Substantia nigra (tissue), 51 donors: ENCODE measurements at places on chromosomes 5 and 9.

- DNase-seq = no peak
Observed at GRCh38 chr5:882253-883183, 10.1 kb downstream of the BRD9 start.

DNA sequence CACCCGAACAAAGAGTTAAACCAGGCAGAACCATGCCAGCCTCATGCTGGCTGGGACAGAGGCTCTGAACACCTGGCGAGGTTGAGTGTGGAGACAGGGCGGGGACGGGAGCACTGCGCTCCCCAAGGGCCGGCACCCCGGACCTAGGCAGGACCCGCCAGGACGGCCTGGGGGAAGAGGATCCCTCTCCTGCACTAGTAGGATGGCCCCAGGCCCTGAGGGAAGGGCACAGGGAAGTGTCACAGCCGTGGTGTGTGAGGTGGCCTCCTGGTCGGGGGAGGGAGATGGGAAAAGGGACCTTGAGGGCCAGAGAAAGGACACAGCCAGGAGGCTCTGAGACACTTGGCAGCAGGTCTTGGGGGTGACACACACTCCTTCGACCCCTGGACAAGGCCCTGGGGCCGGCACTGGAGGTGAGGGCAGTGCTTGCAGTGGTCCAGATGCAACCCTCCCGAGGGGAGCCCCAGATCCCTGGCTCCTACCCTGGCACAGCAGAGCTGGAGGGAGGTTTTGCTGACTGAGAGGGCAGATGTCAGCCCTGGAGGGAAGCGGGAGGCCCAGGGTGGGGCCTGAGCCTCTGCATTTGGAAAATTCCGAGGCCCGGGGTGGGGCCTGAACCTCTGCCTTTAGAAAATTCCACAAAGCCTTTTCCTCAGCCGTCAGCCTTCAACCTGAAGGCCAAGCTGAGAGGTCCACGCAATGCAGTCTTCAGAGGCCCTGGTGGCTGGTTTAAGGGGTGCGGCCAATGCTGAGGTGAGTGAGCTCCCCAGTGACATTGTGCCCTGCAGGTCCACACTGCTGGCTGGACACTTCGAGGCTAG is 24.8 kb upstream of the TERT start:
- DNase-seq = no peak

GRCh38 chr5:89036704-89037489 is 153.9 kb upstream of the MEF2C start:
- no peak for DNase-seq

- DNase-seq = peak; percentile 84
Observed at GRCh38 chr5:151745071-151745705, 13.2 kb downstream of the ATOX1 start.

GRCh38 chr5:57291894-57292293 is 118.0 kb downstream of the GPBP1 start:
- no peak for DNase-seq

DNA sequence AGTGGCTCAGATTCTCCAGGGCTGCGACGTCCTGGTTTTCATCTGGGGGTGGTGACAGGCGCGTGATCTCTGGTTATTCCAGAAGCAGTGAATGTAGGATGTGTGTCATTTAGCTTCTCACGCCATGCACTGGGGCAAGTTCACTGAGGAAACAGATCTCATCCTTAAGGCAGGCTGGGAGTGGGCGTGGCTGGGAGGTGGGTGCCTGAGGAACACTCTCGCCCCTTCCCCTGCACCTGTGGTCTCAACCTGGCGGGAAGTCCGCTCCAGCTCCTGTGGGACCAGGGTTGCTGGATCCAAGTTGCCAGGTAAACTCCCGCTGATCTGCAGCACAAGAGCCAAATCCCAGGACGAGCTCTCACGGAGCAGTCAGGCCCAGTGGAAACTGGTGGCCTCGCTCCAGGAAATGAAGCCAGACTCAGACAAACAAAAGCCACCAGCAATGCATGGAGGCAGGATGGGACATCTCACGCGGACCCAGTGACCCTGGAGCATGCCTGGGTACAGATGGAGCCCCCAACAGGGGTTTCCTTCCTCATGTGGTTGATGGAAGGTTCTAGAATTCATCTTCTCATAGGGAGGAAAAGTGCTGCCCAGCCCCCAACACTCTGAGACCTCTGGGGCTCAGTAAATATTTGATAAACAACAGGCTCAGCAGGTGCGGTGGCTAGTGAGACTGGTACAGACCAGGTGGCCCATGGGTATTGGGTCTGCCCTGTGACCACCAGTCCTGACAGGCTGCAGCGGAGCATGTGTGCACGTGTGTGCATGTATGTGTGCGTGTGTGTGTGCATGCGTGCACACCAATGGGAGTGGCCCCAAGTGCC is 16.3 kb upstream of the SLC12A7 start:
- no peak for DNase-seq

DNA sequence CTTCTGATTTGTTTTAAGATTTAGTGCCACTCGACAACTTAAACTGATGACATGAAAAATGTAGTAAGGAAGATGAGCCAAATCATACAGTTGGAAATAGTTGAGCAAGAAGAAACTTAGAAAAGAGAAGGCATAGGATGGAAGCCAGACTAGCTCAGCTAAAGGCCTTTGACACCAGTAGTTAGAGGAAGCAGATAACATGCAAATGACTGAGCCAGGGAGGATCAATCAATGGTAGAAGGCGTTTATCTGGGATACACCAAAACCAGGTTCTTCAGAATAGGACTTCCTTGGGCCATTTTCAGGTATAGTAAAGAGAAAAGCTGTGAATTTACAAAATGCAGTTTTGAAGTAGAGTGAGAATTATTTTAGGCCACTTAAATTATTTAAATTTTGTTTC is 3.2 kb downstream of the TDRD7 start:
- DNase-seq = no peak

- DNase-seq = no peak
Observed at GRCh38 chr5:135894789-135895188, 852 bp downstream of the IL9 start.

DNA sequence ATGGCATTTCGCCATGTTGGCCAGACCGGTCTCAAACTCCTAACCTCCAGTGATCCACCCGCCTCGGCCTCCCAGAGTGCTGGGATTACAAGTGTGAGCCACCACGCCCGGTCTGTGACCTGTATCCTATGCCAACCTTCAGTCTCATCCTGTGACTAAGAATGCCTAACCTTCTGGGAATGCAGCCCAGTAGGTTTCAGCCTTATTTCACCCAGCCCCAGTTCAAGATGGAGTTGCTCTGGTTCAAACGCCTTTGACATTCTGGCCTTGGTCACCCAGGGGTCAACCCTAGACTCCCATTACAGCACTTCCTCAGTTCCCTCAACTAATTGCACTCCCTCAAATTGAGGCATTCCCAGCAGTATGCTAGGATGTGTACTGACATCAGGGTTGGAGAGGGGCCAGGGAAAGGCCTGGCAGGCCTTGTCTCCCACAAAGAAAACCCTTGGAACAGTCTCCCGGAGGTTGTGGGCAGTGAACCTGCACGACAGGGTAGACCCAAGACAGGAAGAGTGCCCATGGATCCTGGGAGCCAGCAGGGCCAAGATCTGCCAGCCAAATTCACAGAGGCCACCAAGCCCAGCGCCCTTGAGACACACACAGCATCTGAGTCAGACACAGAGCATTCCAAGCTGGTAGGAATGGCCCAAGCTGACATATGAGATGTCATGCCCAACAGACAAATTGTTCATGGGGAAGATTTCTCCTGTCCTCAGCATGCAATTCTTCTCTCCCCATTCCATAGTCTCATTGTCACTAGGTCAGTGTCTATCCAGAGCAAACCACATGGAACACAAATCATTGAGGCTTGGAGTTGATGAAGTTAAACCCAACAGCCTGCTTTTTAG is 24.9 kb upstream of the SMU1 start:
- DNase-seq = no peak

DNA sequence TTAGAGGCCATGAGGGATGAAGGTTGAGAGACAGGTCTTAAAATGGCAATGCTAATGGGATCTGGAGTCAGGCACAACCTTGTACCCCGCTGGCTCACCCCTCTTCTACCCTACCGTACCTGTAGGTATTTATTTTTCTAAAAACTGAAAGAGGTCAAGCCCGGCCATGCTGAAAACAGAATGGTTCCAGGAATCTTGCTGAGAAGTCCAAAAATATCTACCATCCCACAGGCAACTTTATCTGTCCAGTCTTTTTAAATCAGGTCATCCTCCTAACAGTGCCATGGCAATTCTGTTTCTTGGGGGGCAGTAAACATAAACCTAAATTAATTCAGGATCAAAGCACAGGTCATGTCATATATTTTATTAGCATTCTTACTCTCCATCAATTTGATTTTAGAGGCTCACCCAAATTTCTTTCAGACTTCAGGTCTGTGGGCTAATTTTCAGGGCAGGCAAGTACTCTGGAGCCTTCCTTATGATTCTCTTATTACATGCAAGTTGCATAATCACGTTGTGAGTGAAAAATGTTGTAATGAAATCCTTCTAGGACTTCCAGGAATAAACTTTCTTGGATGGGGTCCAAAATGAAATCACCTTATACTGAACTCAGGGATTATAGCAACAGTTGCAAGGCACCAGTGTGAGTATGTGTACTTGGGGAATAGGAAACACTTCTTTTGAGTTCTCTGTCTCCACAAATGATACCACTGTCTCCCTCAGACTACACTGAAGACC is 102.7 kb upstream of the NREP start:
- no peak for DNase-seq

DNA sequence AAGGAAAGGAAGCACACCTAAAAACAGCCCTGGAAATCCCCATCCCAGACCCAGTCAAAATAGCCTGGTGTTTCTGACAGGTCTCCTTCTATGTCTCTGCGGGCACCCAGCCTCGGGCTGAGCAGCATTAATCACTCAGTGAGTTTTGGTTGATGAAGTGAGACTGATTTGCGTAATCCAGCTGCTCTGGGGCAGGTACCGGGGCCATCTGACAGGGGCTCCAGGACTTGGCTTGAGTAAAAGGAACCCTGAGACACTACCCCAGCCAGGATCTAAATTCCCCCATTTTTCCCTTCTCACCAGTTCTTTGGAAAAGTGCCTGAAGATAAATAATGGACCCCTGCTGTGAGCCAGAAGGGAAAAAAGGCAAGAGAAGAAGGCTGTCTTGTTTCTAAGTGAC is 596 bp downstream of the SLC28A3 start:
- no peak for DNase-seq

DNA sequence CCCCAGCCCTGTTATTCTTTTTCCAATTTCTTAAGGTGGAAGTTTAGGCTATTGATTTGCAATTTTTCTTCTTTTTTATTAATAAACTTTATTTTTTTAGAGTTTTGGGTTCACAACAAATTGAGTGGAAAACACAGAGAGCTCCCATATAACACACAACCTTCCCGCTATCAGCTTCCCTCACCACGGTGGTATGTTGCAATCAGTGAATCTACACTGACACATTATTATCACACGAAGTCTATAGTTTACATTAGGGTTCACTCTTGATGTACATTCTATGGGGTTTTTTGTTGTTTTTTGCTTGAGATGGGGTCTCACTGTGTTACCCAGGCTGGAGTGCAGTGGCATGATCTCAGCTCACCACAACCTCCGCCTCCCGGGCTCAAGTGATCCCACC is 4.8 kb upstream of the NFX1 start:
- no peak for DNase-seq

- no peak for DNase-seq
Observed at GRCh38 chr5:132364319-132364718, 5.2 kb upstream of the SLC22A5 start.

DNA sequence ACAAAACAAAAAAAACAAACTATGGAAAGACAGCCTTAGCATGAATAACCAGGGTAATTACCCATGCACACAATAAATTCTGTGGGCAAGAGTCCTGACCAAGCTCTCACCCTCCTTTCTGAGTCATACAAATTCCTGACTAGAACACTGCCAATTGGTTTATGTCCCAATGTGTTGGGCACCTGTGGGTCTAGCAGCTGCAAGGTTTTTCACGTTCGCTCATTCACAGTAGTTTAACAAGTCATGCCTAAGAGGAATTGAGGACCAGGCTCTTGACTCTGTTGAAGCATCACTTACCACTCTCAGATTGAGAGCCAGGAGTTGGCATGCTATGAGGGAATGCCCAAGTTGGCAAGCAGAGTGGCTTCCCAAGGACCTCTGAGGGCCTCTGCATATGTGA is 205.5 kb upstream of the SLC24A2 start:
- no peak for DNase-seq

GRCh38 chr5:169691471-169691870 is 54.4 kb downstream of the DOCK2 start:
- no peak for DNase-seq

DNA sequence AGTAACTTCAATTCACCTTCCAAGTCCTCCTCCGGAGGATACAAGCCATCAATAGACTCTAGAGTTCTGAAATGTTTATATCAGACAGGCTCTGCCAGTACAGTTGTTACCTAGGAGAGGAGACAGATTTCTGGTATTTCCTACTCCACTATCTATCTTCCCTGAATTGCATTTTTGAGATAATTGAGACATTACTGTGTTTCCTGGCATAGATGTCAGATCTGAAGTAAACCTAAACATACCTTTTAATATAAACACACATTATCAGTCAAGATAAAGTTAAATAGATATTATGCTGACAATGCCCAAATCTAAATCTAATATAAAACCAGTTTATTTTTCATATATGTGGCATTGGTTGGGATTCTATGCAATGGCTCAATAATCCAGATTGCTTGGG is 8.2 kb upstream of the TYRP1 start:
- DNase-seq = no peak

- DNase-seq = no peak
Observed at GRCh38 chr5:142888469-142889085, 118.4 kb downstream of the ARHGAP26 start.

GRCh38 chr5:33148076-33148513 is 292.7 kb upstream of the TARS1 start:
- DNase-seq = no peak

DNA sequence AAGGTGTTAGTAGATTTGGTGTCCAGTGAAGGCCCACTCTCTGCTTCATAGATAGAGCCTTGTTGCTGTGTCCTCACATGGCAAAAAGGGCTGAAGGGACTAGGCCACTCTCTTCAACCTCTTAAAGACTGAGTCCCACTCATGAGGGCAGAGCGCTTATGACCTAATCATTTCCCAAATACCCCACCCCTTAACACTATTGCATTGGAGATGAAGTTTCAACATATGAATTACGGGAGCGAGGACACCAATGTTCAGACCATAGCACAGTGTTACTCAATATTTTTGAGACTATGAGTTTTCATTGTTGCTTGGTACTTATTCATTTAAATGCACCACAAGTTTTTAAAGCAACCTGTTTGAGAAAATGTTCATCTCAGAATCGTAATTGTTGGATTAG is 8.8 kb upstream of the OTULINL start:
- no peak for DNase-seq

- no peak for DNase-seq
Observed at GRCh38 chr9:104999136-104999535, 71.2 kb upstream of the ABCA1 start.

DNA sequence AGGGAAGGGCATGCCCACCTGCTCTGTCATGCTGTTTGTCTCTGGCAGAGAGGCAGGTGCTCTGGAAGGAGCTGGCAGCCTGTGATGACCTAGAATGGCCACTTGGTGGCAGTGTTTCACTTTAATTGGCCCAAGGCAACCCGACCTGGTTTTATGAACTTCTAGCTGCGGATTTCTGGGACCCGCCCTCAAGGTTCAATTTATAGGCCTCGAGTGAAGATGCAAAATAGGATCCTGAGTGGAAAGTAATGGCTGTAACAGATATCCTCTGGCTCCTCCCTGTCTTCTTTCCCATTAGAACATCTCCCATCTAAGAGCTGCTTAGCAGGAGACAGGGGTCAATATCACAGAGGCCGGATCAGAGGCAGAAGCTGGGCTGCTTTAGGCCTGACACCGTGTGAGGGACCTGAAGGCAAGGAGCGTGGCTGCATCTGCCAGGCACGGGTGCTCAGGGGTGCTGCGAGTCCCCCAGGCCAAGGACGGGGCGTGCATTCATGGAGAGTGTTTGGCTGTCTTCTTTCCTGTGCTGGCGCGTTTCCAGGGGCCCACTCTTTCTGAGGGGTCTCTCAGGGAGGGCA is 56.7 kb upstream of the SLC28A3 start:
- peak; percentile 22 for DNase-seq
